Activated T-cell treated with anti-CD3 and anti-CD28 coated beads, Interleukin-2, amount 50 U/mL, for 72 hours (primary cell): ENCODE measurements at places on chromosomes 12 and 14.
A peak's percentile ranks its signal among the peaks of the same experiment; 100 is the strongest.

DNA sequence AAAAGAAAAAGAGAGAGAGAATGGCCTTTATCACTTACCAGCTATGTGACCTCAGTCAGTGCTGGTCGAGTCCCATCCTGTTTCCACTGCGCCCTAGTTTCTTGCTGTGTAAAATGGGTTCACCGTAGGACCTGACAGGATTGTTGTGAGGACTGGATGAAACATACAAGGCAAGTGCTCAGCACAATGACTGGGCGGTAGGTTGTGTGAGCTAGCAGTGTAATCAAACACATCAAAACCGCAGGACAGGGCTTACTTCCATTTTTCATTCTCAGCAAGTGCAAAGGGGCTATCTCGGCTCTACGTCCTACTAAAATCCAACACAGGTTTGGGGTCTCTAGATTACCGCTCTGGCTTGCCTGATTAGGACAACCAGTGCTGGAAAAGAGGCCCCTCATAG lies 36.4 kb upstream of the ATXN2 start:
- no peak for DNase-seq

- no peak for DNase-seq
These were observed 33.6 kb downstream of the CCDC91 start for GRCh38 chr12:28223858-28224257.

GRCh38 chr14:37172024-37172869 lies at the start of gene SLC25A21:
Gene SLC25A21, minus strand, starts transcription at chr14:37172606.
- DNase-seq = peak; percentile 3

DNA sequence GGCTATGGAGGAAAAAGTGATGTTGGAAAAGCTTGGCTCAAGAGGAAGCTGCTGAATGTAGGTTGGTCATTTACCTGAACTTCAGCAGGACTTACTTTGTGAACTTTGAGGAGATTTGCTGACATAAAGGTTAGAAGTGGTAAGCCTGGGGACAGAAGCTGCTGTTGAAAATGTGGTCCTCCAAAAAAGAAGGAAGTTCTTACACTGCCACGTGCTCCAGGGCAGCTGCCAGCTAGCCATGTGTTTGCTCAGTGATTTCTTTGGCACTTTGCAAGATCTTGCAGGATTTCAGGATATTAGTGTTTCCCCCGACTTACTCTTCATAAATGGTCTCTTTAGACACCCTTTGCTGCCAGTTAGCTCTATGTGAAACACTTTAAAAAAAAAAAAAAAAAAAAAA lies 14.8 kb upstream of the DYRK2 start:
- DNase-seq = no peak

DNA sequence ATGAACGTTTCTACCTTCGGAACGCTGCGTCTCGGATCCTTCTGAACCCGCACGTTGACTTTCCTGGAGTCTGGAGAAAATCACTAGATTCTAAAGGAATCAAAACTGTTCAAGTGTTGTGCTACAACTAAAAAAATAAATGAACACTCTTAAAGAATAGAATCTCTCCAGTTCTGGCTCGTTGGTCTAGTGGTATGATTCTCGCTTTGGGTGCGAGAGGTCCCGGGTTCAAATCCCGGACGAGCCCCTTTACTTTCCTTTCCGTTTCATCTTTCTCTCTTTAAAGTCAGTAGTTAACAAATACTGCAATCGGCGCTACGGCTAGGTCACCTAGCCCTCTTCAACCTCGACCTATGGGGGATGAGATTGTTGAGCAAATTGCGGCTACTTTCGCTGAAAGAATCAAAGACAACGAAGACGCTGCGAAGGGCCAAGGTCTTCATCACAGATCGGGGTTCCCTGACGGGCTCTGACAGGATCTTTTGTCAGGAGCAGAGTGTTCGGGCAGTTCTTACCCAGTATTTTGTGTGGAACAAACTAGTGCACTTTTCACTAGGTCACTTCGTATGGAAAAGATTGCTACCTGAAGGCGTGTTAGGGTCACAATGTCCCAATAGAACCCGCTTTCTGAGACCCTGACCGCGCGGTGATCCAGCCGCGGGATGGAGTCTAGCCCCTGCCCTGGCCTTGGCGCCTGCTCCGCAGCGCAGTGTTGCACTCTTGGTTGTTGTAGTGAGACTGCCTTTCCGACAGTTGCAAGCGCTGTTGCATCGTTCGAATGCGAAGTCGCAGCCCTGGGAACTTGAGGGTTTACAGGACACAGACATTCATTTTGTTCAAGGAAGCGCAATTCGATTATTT lies 8.4 kb downstream of the OR6S1 start:
- peak; percentile 55 for DNase-seq

DNA sequence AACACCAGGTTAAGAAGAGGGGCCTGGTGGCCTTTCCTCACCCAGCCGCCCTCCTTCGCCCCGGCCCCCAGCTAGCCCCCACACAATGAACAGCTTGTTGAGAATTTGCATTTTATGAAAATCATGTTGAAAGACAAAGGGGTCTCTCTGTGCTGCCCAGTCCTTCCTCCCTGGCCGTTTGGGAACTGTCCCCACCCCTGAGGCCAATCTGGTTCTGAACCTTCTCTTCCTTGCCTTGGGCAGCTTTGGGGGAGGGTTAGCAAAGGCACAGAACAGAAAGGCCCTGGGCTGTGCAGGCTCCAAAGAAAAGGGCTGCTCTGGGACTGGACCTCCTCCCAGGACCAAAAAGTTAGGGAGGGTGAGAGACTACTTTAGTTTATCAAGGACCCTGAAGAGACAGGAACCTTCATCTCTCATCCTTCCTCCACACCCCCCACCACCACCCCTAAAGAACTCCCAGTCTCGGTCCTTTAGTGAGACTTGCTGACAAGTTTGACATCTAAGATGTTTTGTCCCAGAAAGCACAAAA lies 1.3 kb downstream of the TAMALIN start:
- no peak for DNase-seq
